ENCODE measurements at places on chromosomes 11 and 22.
A peak's percentile ranks its signal among the peaks of the same experiment; 100 is the strongest.

DNA sequence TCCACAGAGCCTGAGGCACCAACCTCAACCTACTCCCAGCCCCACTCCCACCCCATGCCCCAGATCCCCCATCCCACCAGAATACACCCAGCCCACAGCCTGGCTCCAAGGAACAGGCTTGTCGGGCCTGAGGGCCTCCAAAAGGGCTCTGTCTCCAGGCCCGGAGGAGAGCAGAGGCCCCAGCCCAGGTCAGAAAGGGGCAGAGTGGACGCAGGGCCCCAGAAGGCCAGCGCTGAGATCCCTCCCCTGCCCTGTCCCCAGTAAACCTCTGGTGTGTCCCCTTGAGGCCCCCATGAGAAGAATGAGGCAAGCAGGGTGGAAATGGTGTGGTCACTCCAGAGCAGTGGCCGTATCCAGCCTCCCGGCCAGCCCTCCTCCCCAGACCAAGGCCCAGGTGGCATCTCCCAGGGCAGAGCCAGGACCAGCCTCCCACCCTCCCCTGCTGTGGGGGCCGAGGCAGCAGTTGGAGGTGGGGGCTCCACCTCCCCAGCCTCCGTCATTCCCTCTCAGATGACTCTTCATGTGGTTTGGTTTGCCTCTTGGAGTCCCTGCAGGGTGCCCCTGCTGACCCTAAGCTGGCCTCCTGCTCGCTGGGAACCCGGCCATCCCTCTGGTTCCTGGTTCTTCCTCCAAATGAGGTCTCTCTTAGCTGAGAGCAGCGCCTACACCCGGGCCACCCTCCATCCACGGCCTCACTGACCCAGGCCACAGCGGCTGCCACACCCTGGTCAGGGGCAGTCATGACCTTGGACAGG, 195.0 kb downstream of the IGLL1 start:
- no peak for DNase-seq

- no peak for DNase-seq
Measured at GRCh38 chr11:620935-621814, 3.6 kb downstream of the CDHR5 start.

- no peak for DNase-seq
Measured at GRCh38 chr11:19696073-19696472, 16.6 kb upstream of the NAV2 start.

- DNase-seq, result no peak
Measured at GRCh38 chr11:2577031-2577990, 122.5 kb downstream of the KCNQ1OT1 start.

GRCh38 chr11:106695506-106695905, 322.8 kb downstream of the GUCY1A2 start:
- no peak for DNase-seq

DNA sequence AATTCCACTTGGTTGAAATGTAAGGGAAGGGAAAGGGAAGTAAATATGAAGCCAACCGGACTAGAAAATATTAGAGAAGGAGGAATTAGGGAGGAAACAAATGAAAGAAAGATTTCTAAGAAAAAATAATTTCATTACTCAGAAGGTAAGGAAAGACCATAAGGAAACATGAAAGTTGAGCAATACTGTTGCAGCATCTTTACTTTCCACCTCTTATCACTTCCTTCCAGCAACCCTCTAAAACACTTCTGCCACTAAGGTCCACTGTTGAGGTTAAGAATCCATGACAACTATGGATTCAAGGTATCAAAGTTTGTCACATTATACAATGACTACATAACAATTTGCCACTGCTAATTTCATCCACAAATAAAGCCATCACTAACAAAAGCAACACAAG, 308.6 kb downstream of the DLG2 start:
- DNase-seq, result no peak

GRCh38 chr22:47851586-47851985, 1089.1 kb downstream of the TBC1D22A start:
- no peak for DNase-seq

DNA sequence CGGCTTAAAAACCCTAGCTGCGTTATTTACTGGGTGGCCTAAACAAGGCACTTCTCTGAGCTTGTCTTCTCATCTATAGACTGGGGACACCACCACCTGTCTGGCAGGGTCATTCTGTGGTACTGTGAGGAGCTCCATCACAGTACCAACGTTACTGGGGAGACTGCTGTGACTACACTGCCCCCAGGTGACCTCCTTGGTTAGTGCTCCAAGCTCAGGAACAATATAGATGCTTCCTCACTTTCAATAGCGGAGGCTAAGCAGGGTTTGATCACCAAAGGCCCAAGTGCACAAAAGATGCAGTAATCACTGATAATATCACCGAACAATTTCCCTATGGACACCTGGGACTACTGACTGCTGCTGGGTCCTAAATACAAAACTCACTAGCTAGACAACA, 18.8 kb downstream of the PRPF19 start:
- no peak for DNase-seq

GRCh38 chr11:133228471-133229329, 303.6 kb downstream of the OPCML start:
- DNase-seq, result no peak

GRCh38 chr11:15038963-15039362, 34.4 kb upstream of the CALCB start:
- no peak for DNase-seq

DNA sequence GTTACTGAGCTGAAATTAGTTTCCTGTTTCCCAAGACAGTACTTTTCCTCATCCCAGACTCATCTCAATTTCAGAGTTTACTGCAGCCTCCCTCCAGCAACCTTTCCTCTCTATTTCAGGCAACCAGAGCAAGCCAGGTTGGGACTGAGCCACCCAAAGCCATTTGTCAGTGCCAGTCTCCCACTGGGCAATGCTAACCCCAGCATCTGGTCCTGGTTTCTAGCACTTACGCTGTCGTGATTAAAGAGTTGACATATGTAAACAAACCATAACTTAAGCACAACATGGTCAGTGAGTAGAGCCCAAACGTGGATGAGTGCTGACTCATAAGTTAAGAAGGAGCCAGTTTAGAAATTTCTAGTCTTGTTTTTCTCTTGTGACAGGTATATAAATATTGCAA, 119.6 kb upstream of the BLID start:
- no peak for DNase-seq

- no peak for DNase-seq
Measured at GRCh38 chr11:103450241-103450640, 341.0 kb downstream of the DYNC2H1 start.

GRCh38 chr11:2175659-2176058, 4.0 kb upstream of the TH start:
- no peak for DNase-seq

- no peak for DNase-seq
Measured at GRCh38 chr11:86370922-86371594, 3.6 kb upstream of the CCDC81 start.

DNA sequence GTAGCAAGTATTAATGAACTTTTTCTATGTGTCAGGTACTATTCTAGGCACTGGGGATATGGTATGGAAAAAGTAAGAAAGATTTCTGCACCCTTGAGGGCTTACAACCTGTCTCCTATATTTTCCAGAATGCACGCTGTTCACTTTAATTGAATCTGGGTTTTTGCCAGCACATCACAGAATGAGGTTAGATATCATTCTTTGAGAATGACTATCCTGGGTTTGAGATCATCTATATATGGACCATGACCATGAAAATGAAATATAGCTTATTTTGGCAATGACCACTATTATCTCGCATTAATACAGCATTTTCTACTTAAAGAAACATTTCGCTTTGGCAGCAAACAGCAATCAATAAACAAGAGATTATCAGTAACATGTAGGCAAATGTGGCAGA, 46.9 kb downstream of the C11orf71 start:
- no peak for DNase-seq

- DNase-seq, result no peak
Measured at GRCh38 chr11:63764340-63764678, 4.3 kb downstream of the ZFTA start.

GRCh38 chr11:106397787-106398501, 320.5 kb downstream of the AASDHPPT start:
- no peak for DNase-seq

GRCh38 chr11:47573321-47573720, 5.4 kb downstream of the KBTBD4 start:
- no peak for DNase-seq

DNA sequence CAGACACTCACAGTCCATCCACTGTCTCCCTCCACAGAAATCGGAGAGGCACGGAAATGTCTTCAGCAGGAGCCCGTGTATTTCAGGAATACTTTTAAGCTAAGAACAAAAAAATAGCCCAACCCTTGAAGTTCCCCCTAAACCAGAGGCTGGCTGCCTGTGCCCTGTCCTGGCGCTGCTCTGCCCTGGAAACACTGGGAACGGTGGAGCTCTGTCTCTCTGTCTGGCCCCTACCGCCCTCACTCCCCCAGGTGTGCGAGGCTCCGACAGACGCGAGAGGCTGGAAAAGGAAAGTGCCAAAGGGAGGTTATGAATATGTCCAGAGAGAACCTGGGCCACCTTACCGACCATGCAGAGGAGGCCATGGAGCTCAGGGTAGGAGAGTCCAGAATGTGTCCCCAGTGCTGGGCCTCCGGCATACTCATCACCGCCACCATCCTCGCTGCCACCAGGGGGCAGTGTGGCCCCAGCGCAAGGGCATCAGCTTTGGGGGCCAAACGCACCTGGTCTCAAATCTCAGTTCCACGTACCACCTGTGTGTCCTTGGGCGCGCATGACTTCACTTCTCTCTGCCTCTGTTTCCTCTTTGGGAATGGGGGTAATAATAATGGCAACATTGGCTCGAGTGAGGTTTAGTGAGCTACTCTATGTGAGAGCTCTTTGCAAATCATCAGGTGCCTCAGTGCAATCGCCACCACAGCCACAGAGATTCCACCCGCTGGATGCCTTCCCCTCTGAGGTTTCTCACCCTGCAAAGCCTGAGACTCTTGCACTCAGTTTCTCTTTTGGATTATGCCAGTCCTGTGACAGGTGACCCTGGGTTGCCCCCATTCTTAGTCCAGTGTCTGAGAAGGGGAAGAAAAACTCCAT, 10.4 kb upstream of the SLCO2B1 start:
- DNase-seq, result peak; percentile 62
